ENCODE measurements at places on chromosomes 2 and 18.

GRCh38 chr2:216259081-216259480 is 113.2 kb downstream of the MARCHF4 start:
- DNase-seq, result no peak

GRCh38 chr18:7633171-7633570 is 66.1 kb downstream of the PTPRM start:
- no peak for DNase-seq

DNA sequence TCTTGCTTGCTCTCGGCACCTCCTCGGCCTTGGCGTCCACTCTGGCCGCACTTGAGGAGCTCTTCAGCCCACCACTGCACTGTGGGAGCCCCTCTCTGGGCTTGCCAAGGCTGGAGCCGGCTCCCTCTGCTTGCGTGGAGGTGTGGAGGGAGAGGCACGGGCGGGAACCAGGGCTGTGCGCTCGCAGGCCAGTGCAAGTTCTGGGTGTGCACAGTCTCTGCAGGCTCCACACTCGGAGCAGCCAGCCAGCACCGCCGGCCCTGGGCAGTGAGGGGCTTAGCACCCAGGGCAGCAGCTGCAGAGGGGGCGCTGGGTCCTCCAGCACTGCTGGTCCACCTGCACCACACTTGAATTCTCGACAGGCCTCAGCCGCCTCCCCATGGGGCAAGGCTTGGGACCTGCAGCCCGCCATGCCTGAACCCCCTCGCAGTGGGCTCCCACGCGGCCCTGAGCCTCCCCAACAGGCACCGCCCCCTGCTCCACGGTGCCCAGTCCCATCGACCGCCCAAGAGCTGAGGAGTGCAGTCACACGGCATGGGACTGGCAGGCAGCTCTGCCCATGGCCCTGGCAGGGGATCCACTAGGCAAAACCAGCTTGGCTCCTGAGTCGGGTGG is 411.2 kb upstream of the CHAC2 start:
- no peak for DNase-seq

DNA sequence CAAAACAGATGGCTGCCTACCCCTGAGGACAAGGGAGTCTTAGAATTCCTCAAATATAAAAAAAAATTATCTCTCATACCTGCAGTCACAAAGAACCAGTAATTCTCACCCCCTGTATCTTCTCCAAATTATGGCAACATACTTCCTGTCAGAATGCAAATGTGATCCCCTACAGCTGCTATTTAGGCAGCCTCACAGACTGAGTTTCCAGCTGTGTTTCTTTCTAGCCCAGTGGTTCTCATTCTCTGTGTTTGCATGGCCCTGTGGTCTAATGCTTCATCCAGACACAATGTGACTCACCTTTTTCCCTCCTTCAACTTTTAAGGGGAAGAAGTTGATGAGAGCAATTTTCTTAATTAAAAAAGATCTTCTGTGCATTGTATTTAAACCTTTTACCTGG is 726.3 kb downstream of the TSN start:
- no peak for DNase-seq

DNA sequence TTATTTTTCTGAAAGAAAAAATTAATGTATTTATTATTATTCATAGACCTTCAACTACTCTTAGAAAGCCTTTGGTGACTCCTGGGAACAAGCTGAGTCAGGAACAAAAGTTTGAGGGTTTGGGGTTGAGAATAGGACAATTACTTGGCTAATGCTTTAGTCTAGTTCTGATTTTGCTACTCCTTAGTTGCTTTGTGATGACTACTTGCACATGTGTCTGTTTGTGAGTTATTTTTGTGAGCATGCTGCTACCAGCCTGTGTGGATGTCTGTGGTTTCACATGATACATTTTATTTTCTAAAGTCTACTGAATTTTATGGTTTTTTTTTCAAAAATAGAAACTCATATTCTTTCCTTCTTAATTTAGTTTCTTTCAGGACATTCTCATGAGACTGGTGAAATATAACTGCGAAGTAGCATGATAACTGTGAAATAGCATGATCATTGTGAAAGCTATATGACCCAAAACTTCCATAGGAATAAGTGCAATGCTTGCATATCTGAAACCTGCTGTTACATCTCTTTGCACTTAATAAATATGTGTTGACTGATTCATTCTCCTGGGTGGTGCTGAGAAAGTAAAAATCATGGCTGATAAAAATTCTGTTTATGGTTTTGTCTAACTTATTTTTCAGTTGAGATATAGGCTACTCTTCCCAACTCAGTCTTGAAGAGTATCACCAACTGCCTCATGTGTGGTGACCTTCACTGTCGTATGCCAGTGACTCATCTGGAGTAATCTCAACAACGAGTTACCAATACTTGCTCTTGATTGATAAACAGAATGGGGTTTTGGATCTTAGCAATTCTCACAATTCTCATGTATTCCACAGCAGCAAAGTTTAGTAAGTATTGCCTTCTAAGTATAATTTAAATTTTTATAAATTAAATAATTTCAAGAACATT is 17.9 kb upstream of the IL18R1 start:
- DNase-seq, result no peak

DNA sequence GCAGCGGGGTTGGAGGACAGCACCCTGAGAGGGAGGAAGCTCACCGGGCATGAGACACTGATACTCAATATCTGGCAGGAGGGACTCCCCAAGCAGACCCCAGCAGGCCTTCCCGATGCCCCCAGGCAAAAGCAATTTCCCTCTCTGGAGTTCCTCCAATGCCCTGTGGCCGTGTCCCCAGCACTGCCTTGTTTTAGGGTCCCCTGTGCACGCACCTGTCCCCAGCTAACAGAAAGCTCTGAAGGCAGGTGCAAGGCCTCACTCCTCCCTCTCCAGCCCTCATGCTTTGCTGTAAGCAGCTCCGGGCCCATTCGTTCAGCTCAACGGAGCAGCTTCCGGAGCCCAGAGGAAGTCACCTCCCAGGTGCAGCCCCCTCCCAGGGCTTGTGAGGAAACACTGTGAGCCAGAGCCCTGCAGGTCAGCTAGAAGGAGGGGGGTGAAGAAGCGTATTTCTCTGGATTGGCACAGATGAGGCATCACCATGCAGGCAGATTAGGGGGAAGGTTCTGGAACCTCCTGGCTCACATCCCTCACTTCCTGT is 50.3 kb upstream of the ID2 start:
- DNase-seq, result no peak

GRCh38 chr2:20415511-20415918 is 31.4 kb upstream of the RHOB start:
- DNase-seq, result no peak

- DNase-seq, result no peak
Measured at GRCh38 chr2:240466579-240467148, 31.2 kb downstream of the GPC1 start.

DNA sequence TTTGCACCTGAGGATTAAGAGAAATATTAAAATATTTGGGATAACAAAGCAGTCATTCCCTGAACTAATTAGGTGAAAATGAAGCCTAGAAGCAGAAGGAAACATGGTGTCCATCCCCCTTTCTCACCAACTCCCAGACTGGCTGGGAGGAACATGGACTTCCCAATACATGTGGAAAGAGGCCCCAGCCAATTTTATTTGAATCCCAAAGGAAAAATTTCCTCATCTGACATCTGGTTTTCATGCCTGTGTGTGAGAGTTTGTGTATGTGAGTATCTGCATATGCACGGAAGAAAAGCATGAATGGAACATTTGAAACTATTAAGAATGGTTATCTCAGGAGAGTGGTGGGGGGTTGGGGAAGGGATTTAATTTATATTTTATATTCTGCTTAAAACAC is 84.3 kb downstream of the COPS8 start:
- DNase-seq, result no peak

- DNase-seq, result peak; percentile 40
Measured at GRCh38 chr2:188978291-188979081, 4.3 kb downstream of the COL3A1 start.

GRCh38 chr2:10035633-10036032 is 7.7 kb upstream of the KLF11 start:
- DNase-seq, result no peak

DNA sequence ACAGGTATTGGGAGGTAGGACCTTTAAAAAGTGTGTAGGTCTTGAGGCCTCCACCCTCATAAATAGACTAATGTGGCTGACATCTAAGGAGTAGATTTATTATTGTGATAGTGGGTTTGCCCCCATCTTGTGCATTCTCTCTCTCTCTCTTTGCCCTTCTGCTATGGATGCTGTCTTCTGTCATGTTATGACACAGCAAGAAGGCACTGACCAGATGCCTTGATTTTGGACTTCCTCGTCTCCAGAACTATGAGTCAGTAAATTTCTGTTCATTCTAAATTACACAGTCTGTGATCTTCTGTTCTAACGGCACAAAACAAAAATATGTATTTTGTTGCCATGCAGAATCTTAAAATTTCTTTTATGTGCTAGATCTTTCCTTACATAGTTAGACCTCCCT is 66.9 kb downstream of the ATAD2B start:
- DNase-seq, result no peak

DNA sequence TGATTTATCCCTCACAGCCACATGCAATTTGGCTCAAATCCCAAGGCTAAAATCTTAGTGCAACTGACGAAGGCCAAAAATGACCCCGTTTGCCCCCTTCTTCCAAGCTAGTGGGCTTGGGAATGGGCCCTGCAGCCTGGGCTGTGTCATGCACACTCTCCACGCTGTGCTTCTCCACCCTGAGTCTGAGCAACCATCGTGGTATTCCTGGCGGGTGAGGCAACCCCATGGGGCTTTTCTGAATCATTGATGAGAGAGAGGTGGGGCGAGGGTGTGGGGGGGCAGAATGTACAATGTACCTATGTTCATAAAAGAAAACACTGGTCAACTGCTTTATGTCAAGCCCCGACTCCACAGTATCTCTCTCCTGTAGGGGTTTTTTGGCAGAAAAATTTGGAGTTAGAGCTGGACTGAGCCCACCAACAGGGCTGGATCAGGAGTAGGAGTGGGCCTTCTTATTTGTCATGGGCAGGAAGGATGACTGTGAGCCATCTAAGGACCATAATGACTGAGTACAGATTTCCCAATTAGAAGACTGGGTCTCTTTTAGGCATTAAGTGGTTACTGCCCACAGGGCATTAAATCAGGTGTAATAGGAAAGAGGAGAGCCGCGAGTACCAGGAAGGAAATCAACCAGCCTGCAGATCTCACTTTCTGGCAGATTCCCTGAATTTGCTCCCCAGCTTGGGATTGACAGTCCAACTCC is 8.9 kb downstream of the SULT1C2 start:
- DNase-seq, result no peak

DNA sequence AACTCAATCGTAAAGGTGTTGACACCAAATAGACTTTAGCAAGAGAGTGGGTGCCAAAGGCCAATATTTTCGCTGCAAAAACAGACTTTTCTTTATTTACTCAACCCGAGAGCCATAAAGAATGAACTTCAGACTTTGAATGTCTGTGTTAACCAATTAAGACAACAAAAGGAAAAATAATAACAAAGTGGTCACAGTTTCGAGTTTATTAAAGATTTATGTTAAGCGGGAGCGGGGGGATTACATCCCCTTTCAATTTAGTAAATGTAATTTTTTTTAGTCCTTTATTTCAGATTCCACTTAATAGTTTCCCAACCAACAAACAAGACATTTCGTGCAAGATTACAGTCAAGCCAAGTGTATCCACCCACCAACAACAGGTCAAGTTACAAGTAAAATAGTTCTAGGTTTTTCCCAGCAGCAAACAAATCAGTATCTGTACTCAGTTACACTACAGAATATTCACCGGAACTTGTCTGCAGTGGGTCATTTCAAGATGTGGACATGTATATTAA is 9.0 kb downstream of the CDH2 start:
- no peak for DNase-seq

GRCh38 chr18:33717339-33717738 is 139.3 kb downstream of the ASXL3 start:
- no peak for DNase-seq

- DNase-seq, result no peak
Measured at GRCh38 chr2:15980605-15981098, 40.3 kb downstream of the MYCN start.

DNA sequence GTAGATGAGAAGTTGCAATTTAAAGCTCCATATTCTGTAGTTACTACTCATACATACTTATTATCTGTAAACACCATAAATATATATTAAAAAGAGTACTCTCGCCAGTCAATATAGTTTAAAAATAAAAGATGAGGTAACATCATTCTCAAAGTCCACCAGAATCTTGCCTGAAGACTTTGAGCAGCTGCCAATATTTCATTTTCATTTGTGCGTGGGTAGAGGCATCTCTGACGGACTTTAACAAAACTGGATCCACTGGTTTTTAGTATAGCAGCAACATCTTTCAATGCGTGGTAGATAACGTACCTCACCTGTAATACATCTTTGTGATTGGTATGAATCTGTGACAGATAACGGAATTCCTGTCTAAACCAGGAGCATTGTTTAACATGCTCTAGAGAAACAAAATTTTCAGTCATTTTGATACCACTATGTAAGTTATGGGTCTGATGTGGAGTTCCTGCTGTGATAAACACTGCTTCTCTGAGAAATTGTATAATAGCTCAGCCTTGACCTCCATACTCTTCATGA is 45.0 kb downstream of the WDR75 start:
- no peak for DNase-seq

DNA sequence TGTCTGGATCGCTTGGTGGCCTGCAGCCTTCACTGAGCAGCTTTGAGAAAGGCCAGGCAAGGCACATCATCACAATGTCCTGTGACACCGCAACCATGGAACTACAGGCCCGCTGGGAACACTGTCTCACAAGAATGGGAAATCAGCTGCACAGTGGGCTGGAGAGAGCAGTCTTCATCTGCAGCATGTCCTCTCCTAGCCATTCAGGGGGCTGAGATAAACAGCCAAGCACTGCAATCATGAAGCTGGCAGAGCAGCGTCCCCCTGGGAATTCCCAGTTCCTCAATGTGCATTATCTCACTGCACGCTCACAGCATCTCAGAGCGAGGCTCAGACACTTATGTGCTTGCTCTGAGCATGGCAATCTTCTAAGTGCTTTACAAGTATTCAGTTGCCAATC is 1.9 kb downstream of the CMPK2 start:
- DNase-seq, result no peak

DNA sequence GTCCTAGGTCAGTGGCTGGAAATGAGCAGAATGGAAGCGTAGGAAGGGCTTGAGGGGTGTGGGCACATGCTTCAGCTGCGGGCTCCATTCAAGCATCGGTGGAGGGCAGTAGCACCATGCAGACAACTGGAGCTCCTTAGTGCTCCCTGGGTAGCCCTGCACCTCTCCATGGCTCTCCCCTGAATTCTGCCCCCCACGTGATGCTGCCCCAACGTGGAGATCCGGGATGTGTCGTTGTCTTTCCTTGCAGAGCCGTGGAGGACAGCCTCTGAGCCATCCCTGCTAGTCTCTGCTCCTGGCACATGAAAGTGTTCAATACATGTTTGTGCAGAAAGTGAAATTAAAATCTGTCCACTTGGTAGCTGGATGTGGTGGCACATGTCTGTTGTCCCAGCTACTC is 94.5 kb downstream of the SH3RF3 start:
- no peak for DNase-seq

- DNase-seq, result no peak
Measured at GRCh38 chr2:150783015-150783414, 295.5 kb upstream of the RND3 start.

- DNase-seq, result no peak
Measured at GRCh38 chr2:237742614-237743013, 56.0 kb upstream of the RBM44 start.

GRCh38 chr2:39623917-39624316 is 41.8 kb upstream of the TMEM178A start:
- no peak for DNase-seq

GRCh38 chr2:126911111-126911796 is 12.6 kb downstream of the TEX51 start:
- DNase-seq, result no peak

Data from GM13976 (cell line).